CD8-positive, alpha-beta memory T cell (primary cell): ENCODE measurements at places on chromosomes 4 and X. TPM values are rescaled to one million over a fixed set of nuclear protein-coding genes. Genes with fewer than 3 reads are reported as not detected.

DNA sequence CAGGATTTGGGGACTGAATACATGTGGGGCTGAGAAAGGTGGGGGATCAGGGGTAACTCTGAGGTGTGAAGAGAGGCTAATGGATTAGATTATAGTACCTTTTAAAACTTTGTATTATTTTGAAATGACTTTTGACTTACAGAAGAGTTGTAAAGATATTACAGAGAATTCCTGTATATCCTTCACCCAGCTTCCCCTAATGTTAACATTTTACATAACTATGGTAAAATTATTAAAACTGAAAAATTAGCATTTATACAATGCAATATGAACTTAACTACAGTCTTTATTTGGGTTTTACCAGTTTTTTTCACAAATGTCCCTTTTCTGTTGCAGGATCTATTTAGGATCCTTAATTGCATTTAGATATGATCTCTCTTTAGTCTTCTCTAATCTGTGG, 57.4 kb downstream of the TMEM164 start:
- no peak for DNase-seq
- H3K27me3 ChIP-seq, result no peaks in the 10 kb centered on the region
- no peaks in the 10 kb centered on the region for H3K4me1 ChIP-seq
- H3K4me3 ChIP-seq, result no peak overlapping the region
- no peak overlapping the region for H3K27ac ChIP-seq

DNA sequence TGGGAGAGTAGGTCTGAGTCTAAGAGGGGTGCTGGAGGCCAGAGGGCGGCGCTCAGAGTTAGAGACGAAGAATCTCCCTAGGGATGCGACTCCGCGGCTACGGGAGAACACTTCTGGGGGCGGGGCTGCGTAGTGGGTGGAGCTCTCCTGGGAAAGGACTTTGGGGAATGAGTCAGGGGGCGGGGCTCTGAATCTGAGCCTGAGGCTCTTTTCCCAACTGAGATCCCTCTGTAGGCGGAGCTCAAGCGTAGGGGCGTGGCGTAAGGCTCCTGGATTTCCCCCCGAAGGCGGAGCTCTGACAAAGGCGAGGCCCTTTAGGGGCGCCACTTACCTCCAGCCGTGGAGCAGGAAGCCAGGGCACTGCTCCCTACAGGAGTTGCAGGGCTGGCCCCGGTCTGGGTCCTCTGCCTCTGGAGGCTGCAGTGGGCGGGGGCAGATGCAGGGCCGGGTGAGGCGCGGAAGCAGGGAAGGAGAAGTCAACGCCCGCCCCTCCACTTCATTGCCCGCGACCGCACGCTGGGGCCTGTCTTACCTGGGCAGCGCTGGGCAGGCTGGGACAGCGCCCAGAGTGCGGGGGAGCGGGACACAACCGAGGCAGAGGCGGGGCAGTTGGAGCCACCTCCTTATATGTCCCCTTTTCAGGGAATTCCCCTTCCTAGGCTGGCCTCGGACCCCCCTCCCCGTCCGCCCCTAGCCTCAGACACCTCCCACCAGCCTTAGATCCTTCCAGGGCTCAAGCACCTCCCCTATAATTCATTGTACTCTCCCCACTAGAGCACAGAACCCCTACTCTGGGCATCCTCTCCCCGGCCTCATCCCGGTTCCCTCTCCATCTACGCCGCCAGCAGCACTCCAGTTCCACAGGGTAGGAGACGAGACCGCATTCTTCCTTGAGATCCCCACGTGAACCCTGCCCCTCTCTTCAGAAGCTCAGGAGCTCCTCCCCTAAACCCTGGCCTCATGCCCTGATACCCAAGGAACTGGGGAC, 1.6 kb downstream of the PRICKLE3 start:
- no peaks in the 10 kb centered on the region for H3K27me3 ChIP-seq
- no peak for DNase-seq
- H3K4me3 ChIP-seq, result peak overlapping the region; percentile 37
- no peaks in the 10 kb centered on the region for H3K36me3 ChIP-seq
- H3K4me1 ChIP-seq, result peaks cover 7% of the 10 kb centered on the region

DNA sequence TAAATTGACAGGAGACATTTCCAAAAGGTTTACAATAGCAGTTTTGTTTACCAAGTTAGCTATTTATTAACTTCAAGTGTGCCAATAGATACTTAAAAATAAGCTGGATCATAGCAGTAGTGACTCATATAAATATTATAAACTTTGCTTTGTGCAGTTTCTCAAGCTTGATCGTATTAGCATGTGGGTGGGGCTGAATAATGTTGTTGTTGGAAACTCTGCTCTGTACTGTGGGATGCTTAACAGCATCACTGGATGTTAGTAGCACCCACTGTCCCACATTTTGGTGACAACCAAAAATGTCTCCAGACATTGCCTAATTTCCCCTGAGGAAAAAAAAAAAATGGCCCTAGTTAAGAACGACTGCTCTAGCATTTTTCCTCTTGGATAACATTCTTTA, 855.2 kb upstream of the ADGRL3 start:
- H3K27ac ChIP-seq, result no peak overlapping the region
- H3K4me1 ChIP-seq, result no peaks in the 10 kb centered on the region
- no peaks in the 10 kb centered on the region for H3K36me3 ChIP-seq
- no peak overlapping the region for H3K4me3 ChIP-seq

DNA sequence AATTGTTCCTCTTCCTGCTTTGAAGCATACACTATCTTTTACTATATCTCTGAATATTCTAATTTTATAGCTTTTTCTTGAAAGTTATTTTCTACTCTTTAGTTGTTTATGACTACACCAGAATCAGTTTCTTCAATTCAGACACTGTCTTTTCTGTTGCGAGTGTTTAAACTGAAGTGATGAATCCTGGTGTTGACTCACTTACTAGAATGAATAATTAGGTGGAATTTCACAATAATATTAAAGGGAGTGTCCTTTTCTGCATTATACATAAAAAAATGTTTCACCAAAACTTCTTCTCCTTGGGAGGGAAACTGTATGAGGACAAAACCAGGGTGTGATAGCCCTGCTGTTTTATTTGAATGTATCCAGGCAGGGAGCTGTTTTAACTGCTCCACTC, 1383.1 kb downstream of the C4orf33 start:
- H3K27ac ChIP-seq, result no peak overlapping the region
- no peak for DNase-seq
- no peaks in the 10 kb centered on the region for H3K27me3 ChIP-seq
- H3K4me3 ChIP-seq, result no peak overlapping the region
- H3K4me1 ChIP-seq, result no peaks in the 10 kb centered on the region

- no peaks in the 10 kb centered on the region for H3K36me3 ChIP-seq
- H3K27me3 ChIP-seq, result no peaks in the 10 kb centered on the region
- H3K27ac ChIP-seq, result no peak overlapping the region
- H3K4me1 ChIP-seq, result peaks cover 8% of the 10 kb centered on the region
Measured at GRCh38 chrX:150463566-150463965, 100.4 kb downstream of the MAMLD1 start.

- H3K4me3 ChIP-seq, result no peak overlapping the region
- no peaks in the 10 kb centered on the region for H3K27me3 ChIP-seq
- no peak overlapping the region for H3K27ac ChIP-seq
- DNase-seq, result no peak
Measured at GRCh38 chr4:76610751-76611547, 175.9 kb downstream of the SHROOM3 start.

DNA sequence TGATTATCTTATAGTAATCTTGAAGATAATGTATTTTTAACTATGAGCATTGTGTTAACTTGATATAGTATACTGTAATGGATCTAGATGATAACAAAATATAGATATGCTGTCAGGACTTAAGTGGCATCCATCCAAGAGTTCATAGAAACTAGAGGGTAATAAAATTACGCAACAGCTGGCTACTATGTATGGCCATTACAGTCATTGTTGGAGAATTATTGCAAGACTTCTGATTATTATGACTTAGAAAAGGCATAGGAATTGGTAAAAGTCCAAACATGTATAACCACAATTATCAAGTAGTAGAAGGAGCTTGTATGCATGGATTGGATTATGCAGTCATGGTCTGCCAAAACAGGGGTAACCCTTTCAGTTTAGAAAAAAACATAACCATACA, 9.5 kb downstream of the OGT start:
- no peaks in the 10 kb centered on the region for H3K27me3 ChIP-seq
- DNase-seq, result no peak
- no peak overlapping the region for H3K27ac ChIP-seq
- no peak overlapping the region for H3K4me3 ChIP-seq

DNA sequence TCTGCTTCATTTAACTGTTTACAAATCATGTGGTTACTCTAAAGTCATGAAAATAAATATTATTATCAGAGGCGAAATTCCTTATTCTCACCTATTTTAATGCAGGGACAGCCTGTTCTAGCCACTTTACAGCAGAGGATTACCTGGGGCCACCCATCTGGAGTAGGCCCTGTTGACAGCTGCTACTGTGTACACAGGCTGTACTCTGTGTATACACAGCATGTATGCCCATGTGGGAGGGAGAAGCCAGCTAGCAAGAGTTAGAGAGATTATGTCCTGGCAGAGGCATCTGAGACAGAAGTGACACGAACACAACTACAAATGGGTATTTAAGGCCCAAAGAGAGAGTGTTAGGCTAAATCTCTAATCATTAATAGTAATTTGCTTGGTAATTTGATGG, 62.1 kb downstream of the GPRIN3 start:
- peaks cover 13% of the 10 kb centered on the region for H3K4me1 ChIP-seq
- H3K27ac ChIP-seq, result no peak overlapping the region
- DNase-seq, result no peak

AKAP14 gene
- not detected for total RNA-seq

COL25A1 gene
- not detected for total RNA-seq

SPANXC gene
- total RNA-seq, result not detected
